Germinal center (tissue), 1 donor: ENCODE measurements at places on chromosomes 3 and 15.
A peak's percentile ranks its signal among the peaks of the same experiment; 100 is the strongest.

GRCh38 chr15:48066456-48066855 lies 54.3 kb upstream of the SLC24A5 start:
- DNase-seq = no peak

DNA sequence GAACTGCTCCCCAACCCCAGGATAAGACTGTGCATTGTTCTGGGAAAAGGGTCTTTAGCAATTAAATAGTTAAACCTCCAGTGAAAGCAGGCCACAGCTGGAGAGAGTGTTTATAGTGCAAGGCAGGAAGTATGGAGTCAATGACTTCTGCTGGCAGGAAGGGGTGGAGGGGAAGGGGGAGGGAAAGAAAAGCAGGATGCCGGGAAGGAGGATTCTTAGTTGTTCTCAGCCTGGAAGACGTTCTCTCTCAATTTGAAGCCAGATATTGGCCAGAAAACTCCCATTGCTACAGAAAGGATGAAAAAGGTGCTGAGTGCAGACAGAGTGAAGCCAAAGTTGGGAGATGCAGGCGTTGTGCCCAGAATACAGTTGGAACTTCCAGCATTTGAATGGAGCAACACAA lies 35.7 kb upstream of the ACTL6A start:
- no peak for DNase-seq

GRCh38 chr3:182862159-182862860 lies 69.0 kb downstream of the ATP11B start:
- no peak for DNase-seq

GRCh38 chr15:100966997-100967396 lies 47.8 kb downstream of the LRRK1 start:
- DNase-seq = no peak

DNA sequence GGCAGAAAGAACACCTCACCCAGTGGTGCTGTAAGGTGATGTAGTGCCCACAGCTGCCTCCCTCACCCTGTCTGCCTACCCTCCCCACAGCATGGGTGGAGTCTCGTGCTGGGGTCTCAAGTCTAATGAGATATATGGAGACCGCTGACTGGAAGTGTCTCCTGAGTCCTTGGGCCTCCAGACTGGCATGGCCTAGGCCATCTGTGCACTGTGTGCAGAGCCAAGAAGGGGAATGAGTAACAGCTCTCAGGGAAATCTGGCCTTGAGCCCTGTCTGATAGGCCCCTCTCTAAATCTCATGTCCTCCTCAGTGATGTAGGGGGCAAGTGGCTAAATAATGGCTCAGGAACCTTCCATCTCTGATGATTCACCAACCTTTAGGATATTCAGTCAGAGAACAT lies 277.4 kb downstream of the PLCL2 start:
- no peak for DNase-seq

DNA sequence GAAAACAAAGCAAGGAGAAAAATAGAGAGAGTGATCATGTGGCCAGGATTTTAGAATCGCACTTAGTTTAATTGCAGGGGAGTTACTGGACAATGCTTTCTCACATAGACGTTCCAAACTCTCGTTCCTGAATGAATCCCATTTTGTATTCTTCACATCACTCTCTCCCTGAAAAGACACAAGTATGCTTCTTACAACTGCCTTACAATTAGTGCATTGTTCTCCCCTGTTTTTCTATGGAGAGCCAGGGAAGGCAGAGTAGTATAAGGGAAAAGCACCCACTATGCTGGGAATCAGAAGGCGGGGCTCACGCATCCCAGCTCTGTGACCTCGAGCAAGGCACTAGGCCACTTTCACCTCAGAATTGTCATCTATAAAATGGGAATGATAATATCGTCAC lies 14.4 kb downstream of the TMOD2 start:
- no peak for DNase-seq

- DNase-seq = no peak
These were observed 4.3 kb upstream of the UACA start for GRCh38 chr15:70767667-70768066.

DNA sequence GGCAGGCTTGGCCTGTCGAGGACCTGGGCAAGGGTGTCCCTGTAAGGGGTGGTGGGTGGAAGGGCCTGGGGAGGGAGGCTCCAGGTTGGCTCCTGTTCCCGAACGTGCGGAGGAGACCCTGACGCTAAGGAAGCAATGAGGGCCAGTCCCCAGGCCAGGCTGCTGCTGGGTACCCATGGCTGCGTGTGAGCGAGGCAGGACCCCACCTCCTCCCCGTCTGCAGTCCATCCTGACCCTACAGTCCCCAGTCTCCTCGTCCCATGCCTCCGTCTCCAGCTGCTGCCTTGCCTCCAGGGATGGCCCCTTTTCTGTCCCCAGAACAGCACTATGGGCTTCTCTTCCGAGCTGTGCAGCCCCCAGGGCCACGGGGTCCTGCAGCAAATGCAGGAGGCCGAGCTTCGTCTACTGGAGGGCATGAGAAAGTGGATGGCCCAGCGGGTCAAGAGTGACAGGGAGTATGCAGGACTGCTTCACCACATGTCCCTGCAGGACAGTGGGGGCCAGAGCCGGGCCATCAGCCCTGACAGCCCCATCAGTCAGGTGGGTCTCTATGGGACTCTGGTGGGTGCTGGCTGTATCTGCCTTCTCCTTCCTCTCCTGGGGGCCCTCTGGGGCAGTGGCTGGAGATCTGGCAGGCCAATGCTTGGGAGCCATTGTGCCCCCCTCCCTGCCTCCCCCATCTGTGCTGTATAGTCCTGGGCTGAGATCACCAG lies 571 bp downstream of the FES start:
- no peak for DNase-seq

- DNase-seq = no peak
These were observed 46.3 kb downstream of the LIMD1 start for GRCh38 chr3:45640724-45641361.

DNA sequence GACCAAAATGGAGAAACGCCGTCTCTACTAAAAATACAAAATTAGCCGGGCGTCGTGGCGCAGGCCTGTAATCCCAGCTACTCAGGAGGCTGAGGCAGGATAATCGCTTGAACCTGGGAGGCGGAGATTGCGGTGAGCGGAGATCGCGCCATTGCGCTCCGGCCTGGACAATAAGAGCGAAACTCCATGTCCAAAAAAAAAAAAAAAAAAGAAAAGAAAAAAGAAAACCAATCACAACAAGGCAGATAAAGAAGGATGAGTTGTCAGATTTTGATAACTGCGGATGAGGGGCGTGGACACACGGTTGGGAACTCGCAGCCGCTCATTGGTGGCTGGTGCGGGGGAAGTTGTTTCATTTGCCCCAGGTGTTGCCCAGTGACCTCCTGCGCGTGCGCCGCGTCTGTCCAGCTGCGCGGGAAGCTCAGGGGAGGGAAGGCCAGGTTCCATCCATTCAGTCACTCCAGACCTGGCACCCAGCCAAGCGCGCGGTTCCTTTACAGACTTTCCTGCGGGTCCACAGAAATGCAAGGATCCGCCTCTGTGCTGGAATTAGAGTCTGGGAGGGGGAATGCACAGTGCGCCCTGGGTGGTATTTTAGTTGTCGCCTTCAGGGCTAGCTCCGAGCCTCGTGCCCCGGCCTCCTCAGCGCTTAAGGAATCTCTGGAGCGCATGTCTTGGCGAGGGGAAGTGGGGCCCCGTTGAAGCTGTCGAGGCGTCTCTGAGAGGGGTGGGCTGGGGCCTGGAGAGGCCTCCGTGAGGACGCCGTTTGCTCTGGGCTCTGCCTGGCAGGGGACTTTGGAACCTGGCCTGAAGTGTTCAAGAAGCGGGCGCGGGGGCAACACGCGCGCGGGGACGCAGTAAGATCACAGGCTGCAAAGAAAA lies 708 bp upstream of the GCHFR start:
- DNase-seq = peak; percentile 72

GRCh38 chr3:74089814-74090213 lies 465.1 kb upstream of the PDZRN3 start:
- no peak for DNase-seq

GRCh38 chr3:63232764-63233396 lies 45.2 kb upstream of the SYNPR start:
- no peak for DNase-seq

GRCh38 chr3:185756477-185756876 lies 68.4 kb downstream of the IGF2BP2 start:
- DNase-seq = no peak

GRCh38 chr3:34183611-34184340 lies 385.3 kb downstream of the PDCD6IP start:
- no peak for DNase-seq

GRCh38 chr3:137420198-137420995 lies 343.7 kb upstream of the SOX14 start:
- DNase-seq = no peak

DNA sequence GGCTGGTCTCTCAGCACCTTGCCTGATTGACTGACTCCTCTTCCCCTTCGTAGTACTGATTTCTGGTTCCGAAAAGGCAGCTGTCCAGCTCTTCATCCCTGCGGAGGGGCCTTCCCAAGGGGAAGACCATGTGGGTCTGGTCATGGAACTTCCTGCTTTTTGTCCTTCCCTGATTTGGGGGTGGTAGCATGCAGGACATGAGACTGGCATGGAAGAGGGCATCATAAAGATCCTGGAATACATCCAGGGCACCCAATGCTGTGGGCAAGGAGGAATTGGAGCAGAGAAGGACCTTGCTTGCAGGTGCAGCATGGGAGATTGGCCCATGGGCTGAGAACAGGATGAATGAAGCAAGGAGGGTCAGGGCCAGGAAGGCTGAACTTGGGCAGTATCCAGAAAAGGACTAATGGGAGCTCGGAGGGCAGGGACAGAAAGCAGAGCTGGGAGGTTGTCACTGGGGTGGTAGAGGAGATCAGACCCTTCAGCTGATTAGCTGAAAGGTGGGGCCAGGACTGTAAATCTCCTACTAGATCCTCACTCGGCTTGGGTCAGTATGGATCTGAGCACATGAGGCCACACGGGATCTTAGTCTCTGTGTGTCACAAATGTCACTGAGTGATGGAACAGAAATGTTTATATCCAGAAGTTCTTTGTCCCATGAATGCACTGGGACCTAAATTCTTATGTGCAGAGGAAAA lies 59.5 kb downstream of the AMOTL2 start:
- no peak for DNase-seq

DNA sequence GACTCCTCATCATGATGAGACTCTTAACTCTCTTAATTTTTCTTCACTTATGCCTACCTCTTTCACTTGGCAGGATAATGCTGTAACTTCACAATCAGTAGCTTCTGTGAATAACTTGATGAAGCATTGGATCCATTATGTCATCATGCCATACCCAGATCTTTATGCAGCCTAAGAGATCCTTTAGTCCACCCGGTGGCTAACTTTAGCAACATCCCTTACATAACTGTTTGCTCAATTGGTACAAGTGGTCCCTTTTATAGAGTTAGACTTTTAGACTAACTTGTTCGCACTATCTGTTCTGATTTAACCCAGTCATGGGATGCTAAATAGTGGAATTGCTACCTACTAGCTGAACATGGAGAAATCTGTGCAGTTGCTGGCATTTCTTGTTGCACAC lies 184.5 kb downstream of the USP13 start:
- DNase-seq = no peak

DNA sequence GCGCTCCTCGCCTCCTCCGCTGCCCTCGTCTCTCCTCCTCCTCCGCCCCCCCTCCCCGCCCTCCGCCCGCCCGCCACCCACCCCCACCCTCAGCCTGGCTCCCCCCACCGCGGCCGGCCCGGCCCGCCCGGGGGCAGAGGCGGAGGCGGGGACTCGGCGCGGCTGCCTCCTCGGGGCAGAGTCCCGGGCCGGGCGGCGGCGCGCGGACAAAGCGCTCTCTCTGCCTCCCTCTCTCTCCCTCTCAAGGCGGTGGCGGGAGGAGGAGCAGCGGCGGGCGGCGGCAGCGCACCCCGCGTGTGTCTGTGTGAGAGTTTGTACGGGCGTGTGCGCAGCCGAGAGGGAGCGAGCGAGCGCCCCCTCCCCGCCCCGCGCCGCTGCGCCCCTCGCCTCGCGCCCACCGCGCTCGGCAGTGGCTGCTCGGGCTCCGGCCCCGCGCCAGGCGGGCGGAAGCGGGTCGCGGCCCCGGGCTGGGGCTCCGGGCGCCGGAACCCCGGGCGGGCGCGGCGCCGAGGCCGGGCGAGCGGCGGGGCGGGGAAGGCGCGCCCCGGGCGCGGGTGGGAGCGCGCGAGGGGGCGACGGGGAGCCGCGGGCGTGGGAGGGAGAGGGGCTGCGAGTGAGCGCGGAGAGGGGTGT lies at the start of gene IGF2BP2:
Gene IGF2BP2, minus strand, starts transcription at position 37 of the 633 bp plus-strand sequence. CDS start 82 bp downstream, outside the sequence.
- peak; percentile 61 for DNase-seq

GRCh38 chr3:11784971-11785377 lies 61.7 kb downstream of the TAMM41 start:
- peak; percentile 30 for DNase-seq

DNA sequence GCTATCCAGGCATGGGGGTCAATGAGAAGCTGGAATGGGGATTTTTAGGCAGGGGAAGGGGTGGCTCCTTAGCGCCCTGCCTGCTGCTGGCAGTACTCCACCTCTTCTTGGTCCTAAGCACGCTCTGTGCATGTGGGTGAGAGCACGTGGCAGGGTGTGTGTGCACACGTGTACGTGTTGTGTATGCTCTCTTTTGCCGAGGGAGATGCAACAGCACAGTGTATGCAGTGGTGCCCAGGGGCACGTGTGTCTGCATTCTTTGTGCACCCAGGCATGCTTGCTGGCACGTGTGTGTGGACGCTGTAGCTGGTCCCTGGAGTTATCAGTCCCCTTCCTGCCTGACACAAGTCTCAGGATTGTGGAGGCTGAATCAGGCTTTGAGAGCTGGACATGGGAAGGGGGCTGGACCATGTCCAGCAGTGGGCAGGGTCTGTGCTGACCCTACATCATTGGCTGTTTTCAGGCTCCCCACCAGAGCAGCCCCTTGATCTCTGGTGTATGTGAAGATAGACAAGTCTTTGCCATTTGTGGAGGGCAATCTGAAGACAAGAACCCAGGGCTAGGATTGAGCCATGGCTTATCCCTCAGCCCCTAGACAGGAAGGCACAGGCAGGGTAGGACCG lies 1.9 kb upstream of the CAMKV start:
- no peak for DNase-seq

- DNase-seq = no peak
These were observed 449.9 kb downstream of the PDCD6IP start for GRCh38 chr3:34248352-34248751.

- DNase-seq = no peak
These were observed 117.2 kb downstream of the TJP1 start for GRCh38 chr15:29704950-29705597.

DNA sequence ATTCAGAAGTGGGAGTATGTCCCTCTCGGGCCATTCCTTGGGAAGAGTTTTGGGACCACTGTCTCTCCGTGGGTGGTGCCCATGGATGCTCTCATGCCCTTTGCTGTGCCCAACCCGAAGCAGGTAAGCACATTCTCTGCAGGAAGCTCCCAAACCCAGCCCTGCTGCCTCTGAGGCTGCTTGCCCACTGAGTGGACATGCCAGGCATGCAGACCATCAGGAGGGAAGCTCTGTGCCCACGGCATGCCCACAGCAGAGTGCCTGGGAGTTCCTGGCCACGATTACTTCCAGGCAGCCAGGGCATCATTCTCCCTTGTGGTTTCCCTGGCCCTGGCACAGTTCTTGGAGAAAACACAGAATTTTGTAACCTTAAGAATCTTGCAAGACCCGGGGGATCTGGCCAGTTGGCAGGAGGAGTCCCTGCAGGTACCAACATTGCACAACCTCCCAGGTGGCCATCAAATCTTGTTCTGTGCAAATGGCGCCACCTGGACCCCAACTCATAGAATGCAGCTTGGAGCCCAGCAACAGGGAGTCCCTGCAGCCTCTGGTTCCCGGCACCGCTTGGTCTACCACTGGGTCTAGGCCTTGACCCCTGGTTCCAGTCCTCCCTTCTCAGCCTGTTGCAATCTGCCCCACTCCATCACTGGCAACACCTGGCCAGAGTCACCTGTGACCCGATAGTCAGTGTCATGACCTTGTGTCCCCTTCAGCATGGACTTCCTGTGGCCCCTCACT lies 20.4 kb downstream of the FAH start:
- peak; percentile 74 for DNase-seq
